NCI-H2107 (cell line): ENCODE measurements at places on chromosomes 1 and 21.

- DNase-seq: no peak
Measured at GRCh38 chr1:1402072-1402900, 3.2 kb upstream of the CCNL2 start.

GRCh38 chr21:37367703-37368540 lies 1.3 kb downstream of the DYRK1A start:
- no peak for DNase-seq

DNA sequence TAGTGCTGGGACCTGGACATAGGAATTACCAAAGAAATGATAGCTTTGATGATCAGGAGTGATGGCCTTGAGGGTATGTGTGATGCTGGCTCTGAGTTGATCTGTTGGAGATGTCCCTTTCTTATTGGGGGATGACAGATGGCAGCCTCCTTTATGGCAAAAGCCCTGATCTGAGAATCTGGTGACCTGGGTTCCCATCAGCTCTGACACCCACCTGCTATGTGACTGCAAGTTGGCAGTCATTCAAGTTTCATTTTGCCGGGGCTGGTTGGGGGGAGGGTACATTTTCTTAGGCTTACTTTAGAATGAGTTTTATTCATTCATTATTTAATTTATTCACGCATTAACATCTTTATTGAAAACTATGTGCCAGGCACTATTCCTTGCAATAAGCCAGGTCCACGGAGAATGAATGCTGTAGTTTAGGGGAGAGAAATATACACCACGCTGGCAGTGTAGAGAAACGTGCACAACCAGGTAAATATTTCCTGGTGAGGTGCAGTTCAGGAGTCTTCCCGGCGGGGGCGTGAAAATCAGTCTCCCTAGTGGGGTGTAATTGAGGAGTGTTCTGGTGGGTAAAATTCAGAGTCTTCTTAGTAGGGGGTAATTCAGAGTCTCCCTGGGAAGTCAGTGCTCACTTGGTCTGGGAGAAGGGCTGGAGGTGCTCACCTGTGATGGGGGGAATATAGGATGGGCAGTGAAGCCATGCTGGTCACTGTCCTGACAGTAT lies 401.3 kb downstream of the CAMTA1 start:
- no peak for DNase-seq

- DNase-seq: no peak
Measured at GRCh38 chr1:47782414-47783166, 214.6 kb downstream of the TRABD2B start.

GRCh38 chr1:217230412-217230811 lies 400.5 kb downstream of the GPATCH2 start:
- DNase-seq: no peak

DNA sequence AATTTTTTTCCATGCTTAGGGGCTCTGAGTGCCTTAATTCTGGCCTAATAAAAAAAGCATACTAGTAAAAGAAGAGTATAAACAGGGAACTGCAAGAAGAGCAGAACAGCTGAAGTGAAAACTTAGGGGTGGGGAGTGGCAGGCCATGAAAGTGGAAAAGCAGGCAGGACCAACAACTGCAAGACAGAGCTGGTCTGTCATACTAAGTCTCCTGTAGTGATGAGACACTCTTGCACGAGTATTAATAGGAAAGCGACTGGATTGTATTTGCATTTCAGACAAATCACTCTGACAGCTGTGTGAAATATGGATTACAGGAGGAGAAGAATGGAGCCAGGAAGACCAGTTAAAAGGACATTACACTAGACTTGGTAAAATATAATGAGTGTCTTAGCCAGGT lies 449.9 kb downstream of the NUF2 start:
- no peak for DNase-seq

- DNase-seq: no peak
Measured at GRCh38 chr1:54480525-54480848, 67.5 kb upstream of the ACOT11 start.

DNA sequence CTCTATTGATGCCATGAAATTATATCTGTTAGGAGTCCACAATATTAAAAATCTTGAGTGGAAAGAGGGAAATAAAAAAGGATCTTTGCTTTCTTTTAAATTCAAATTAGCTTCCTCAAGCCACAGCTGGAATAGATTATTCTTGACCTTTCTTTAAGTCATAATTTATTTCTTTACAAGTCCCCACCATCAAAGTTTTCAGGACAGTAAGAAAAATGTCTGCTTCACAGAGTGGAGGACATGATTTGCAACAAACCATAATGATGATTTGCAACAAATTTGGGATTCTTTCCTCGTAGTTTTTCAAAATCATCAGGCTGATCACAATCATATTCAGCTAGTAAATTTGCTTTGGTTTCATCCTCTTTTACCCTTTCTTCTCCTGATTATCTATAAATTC lies 301.8 kb upstream of the NRIP1 start:
- no peak for DNase-seq

DNA sequence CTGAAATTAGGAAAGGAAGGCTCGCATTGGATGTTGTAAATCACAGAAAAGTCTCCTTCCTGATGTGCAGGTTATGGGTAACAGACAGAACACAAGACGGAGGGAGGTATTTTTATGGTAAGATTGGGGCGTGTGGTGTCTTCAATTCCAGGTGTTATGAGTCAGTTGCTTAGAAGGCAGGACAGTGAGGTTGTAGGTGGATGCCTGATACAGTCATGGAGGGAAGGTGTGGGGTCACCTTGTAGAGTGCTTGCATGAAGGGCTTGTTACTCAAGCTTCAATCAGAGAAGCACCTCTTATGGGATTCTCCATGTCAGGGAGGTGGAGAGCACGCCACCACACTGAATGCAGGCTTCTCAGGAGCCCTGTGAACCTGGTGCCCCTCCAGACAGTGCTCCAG lies 63.1 kb downstream of the C1orf21 start:
- DNase-seq: no peak

DNA sequence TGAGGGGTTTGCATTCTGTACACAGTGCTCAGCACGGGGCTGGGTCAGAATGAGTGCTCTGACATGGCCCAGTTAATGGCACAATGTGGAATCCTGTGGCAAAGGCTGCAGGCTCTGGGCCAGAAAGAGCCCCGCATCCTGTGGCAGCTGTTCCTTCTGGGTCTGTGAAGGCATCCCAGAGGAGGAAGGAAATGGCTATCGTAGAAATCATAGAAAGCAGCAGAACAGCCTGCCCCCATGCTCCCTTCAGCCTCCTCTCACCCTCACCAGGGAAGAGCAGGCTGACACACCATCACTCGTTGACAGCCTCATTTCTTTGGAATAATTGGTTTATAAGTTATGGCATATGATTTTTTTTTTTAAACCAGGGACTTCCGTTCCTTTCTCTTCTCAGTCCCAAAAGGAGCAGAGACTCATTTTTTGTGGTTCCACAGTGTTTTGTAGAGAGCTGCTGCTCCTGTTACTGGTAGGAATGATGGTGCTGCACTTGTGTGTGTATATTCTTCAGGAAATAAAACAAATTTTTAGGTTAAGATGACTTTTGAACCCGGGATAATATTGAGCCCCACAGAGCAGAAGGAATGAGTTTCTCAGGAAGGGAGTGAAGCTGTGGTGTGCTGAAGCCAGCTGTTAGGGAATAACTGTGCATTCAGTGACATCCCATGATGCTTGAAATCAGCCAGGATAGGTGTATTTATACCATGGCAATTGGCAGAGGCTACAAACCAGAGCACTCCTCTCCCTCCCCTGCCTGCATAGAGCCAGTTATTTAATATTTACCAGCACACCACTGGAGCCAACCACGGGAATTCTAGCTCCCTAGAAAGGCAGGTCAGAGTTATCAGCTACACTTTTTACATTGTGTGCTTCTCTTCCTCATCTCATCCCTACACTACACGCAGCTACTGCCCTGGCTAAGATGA lies 32.0 kb downstream of the PLXNA2 start:
- no peak for DNase-seq
